NT2/D1 (cell line): ENCODE measurements at places on chromosomes 5 and 9.

DNA sequence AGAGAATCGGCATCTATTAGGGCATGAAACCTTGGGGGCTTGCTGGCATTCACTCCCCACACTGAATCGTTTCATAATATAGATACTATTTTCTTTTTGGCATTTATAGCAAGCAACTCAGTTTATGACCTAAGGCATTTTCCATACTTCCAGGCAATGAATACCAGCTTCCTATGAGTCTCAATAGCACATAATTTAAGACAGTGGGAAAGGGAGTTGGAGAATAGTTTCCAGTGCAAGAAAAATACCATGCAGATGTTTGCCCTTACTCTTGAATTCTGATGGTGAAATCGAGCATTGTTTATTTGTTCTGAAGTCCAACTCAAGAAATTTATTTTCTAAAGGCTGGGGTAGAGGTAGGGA, 175.8 kb upstream of the KLF9 start:
- no peak for DNase-seq

DNA sequence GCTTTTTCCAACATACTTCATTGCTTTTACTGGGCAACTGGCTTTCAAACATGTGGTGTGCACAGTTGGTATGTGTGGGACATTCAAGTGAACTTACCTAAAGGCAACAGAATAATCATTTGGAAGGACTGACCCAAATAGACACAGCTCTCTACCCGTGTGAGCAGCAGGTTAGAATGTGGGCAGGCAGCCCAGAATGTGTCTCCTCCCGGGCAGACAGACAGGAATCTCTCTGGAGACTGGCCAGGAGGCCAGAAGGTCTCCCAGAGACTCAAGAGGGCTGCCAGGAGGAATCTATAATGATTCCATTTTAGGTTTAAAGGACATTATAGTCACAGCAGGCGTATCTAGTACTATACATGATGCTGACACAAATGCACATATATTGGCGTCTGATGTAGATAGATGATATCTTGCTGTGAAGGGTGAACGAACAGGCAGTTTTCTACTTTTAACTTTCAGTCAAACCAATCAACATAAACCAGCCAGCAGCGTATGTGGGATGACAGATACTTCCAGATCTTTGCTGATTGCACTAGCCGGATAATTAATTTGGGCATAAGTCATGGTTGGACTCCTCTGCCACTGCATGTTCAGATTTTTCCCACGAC, 297.4 kb upstream of the ZNF608 start:
- no peak for DNase-seq

DNA sequence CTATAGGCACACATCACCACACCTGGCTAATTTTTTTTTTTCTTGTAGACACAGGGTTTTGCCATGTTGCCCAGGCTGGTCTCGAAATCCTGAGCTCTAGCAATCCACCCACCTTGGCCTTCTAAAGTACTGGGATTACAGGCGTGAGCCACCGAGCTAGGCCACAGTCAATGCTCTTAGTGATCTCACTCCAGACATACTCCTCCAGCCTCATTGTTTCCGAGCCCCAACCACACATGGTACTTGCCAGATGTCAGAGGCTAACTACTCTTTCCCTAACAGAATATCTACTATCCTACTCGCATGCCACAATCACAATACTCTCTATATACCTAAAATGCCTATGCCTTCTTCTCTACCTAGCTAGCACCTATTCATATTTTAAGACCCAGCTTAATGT, 17.1 kb downstream of the SUSD1 start:
- DNase-seq = no peak

DNA sequence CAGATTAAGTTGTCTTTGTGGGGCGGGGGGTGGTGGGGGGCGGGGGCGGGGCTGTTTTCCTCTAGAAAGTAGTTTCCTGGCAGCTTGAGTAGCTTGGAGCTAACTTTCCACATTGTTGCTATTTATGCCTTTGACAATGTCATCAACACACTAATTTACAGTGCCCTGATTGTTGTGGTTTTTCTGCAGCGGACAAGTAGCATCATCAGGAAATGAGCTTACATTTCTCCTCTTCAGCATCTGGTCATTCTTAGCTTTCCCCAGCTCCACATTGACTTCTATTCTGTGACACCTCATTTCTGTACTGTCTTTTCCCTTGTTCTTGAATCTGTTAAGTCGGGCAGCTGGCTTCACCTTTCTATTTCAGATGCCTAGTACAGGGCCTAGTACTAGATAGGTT, 112.3 kb upstream of the RAD23B start:
- no peak for DNase-seq

DNA sequence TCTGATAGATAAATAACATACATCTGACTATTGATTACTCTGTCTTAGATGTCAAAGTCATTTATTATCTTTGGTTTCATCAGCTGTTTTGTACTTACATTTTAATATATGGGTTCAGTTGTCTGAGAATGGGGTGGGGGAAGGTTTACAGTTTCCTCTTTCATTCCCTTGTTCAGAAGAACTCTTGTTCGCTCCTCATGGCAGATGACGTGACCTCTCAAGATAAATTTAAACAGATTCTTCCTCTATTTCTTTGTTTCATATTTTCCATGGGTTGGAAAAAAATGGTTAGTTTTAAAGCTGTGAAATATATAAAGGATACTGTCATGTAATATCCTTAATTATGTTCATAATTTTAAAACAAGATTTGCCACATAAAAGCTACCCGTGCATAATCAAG, 61.4 kb downstream of the TSSK1B start:
- no peak for DNase-seq

DNA sequence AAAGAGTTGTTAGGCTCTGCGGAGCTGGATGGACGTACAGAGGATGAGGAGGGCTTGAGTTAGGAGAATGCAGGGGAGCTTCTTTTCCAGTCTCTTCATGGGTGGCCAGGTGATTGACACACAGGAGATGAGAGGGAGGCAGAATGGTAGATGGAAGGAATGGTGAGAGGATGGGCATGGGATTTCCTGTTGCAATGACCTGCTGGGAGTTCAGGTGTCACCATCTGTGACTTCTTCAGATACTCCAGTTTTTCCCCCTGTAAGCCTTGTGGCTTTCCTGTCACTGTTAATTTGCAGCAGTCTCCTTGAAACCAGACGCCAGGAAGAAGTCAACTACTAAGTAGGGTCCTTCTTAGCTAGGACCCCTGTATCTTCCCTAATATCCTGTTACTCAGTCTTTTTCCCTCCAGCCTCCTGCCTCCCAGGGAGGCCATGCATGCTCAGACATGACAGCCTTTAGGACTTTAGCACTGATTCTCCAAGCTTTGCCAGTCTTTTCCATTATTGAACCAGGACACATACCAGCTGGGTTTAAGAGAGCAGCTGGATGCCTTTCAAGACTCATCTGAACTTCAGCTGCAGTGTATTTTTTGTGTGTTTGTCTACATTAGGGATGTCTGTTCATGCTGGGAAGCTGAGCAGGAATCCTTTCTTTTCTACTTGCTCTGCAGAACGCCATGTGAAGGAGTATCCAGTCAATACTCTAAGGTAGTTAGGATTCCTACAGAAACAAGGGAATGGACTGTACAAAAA, 67.2 kb upstream of the CD180 start:
- DNase-seq = no peak

DNA sequence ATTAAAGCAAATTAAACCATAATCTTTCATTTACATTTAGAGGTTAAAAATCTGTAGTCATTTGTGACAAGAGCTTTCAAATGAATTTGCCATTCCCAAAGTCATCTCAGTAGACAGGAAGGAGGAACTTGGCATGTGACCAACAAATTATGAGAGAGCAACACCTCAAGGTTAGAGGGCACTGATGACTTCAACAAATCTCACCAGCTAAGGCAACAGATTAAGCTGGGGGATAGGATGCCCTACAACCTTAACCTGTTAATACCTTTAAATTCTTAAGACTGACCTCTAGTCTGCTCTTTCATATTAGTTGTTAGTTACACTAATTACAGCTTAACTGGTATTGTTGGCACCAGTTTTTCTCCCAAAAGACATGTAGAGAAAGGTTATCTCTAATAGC, 18.4 kb downstream of the POU5F2 start:
- DNase-seq = no peak

- no peak for DNase-seq
Observed at GRCh38 chr9:79507801-79508200, 64.0 kb upstream of the TLE4 start.

DNA sequence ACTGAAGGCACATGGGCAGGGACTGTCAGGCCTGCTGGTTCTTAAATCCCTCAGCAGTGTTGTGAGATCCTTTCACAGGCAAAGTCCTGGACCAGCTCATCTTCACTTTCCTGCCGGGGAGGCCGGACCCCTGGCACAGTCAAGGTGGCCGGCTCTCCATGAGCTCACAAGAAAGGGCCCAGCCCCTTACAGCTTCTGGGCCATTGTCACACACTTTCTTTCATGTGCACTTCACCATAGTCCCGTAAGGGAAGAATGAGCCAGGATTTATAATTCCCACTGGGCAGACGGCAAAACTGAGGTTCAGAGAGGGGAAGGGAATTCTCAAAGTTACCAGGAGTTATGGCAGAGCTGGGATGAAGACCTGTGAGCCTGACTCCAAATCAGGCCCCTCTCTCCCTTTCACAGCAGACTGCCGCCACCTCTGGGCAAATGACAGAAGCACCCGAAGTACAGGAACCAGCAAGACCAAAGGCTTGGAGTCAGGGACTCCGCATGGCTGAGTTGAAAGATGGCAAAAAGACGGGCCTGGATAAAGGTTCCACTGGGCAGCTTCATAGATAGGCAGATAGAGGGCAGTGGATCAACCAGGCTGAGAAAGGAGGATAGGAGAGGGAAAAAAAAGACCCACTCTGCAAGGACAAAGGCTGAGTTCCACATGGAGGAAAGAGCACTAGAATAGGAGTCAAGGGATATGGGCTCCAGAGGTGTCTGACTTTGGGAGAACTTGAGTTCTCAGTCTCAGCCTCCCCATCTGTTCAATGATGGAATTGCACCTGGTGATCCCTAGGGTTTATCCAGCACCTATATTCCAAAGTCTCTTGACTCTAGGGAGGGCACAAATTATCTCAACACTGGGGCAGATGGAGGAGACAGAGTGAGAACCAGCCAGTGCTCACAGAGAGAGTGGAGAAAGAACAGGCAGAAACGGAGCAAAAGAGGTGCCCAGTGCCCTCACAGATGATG, 128.7 kb downstream of the PAX5 start:
- no peak for DNase-seq

- DNase-seq = no peak
Observed at GRCh38 chr5:34603378-34603777, 52.8 kb upstream of the RAI14 start.

- DNase-seq = no peak
Observed at GRCh38 chr5:123269851-123270250, 153.4 kb downstream of the CEP120 start.

DNA sequence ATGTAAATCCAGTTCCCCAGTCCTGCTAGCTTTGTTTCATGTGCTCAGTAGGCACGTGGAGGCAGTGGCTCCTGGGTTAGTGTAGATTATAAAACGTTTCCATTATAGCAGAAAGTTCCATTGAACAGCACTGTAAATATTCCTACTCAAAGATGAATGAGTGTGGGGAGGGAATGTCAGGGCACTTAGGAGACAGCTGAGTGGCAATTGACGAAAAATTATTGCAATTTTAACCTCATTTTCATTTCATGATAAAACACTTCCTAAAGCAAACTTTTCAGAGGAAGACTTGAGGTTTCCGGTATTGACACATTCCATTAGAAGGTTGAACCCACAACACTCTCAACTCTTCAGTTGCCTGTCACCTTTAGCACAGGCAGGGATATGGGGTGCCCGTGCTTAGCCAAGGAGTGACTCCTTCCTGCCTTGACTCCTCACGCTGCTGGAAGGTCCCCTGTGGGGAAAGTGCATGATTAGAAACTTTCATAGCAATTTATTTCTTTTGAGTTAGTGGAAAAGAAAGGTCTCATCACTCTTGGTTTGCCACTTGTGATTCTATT, 41.2 kb downstream of the SLC46A2 start:
- no peak for DNase-seq

DNA sequence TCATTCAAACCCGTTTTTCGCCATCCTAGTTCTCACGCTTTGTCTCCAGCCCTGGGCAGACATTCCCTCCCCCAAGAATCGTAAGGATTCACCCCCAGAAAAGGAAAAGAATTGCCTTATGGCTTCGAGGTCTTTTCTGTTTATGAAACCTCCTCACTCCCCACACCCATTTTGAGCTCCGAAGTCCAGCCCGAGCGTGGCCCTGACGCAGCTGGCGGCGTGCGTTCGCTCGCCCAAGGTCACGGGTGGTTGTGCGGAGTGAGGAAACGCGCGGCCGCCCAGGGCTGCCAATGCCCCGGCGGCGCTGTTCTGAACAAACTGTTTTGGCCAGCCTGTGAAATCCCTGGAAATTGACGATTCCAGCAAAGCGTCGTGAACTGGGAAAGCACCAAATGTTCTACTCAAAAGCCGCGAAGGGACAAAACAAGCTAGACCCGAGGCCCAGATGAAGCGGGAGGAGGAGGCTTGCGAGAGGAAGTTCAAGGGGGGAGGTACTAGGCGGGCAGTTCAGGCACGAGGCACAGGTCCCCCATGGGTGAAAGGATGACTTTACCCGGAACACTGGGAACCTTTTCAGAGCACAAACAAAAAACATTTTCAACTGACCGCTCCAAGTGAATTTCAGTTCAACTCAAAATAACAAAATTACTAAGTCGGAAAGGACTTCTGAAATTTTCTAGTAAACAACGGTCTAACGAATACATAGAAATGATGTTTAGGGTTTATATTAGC, 683 bp upstream of the ZFAND5 start:
- peak; percentile 58 for DNase-seq

DNA sequence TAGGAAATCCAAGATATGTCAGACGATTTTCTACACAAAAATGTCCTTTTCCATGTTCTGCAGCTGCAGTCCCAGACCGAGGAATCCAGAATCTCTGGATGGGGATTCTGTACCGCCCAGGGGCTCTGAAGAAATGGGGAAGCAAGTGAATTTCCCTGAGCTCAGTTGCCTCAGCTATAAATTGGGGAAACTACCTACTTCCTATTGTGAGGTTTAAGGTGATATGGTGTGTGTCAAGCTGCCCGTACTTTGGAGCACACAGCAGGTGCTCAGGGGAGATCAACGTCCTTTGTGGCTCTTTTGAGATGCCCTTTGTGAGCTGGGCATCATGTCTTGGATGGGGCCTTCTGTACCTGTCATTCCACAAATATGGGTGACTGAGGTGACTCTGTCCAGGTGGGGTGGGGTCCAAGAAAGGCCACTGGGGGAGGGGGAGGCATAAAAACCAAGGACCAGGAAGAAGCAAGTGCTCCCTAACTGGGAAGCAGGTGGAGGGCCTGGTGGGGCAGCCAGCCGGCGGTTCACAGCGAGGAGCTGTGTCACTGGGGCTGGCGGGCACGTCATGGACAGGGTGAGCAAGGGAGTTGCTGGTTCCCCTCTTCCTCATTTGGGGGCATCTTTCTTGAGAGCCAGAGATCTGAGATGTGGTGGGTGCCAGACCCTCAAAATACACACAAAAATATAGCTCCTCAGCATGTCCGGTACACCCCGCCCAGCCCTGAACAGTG, 116.0 kb downstream of the CRB2 start:
- DNase-seq = no peak

DNA sequence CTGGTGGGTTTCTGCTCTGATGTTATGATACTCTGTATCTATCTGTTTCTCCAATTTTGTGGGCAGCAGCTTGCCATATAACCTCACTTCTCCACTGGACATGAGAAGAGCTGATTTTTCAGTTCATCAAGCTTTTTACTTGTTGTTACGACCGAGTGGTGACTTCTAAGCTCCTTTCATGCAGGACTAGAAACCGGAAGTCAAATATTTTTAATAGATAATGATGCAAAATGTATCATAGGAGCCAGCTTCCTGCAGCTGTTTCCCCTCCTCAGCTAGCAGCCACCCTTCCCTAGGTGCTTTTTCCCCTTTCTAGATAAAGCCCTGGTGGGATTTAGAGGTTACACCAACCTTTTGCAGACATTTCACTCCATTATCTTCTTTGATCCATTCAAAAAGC, 17.0 kb upstream of the ADAM19 start:
- DNase-seq = no peak
